ENCODE measurements at places on chromosomes 3 and 15.

- DNase-seq = no peak
These were observed 11.2 kb downstream of the CSNK1G1 start for GRCh38 chr15:64344651-64345294.

DNA sequence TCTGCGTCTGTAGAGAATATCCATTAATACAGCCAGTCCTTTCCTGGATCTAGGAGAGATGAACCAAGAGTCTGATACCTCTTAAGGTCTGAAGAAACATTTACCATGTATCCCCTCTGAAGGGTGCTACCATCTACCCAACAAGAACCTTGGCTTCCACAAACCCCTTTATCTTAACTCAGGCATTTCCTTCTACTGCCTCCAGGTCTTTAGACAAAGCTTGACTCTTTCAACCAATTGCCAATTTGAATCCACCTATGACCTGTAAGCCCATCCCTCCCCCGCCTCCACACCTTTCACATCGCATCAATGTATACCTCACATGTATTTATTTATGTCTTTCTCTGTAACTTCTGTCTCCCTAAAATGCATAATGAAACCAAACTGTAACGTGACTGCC lies 139.5 kb downstream of the SNRK start:
- no peak for DNase-seq

GRCh38 chr15:74616366-74616939 lies 817 bp downstream of the CLK3 start:
- no peak for DNase-seq

- no peak for DNase-seq
These were observed 307.1 kb upstream of the DPH6 start for GRCh38 chr15:35852818-35853624.

All from type B pancreatic cell (in vitro differentiated cells).